ENCODE measurements at places on chromosomes 13 and 19. TPM values are rescaled to one million over a fixed set of nuclear protein-coding genes. Genes with fewer than 3 reads are reported as not detected.

Gene MYO1F
- total RNA-seq: 971 TPM

Gene FSD1
- total RNA-seq: 15.5 TPM

GRCh38 chr13:36069881-36070366 lies 61.3 kb downstream of the DCLK1 start:
- DNase-seq: no peak

DNA sequence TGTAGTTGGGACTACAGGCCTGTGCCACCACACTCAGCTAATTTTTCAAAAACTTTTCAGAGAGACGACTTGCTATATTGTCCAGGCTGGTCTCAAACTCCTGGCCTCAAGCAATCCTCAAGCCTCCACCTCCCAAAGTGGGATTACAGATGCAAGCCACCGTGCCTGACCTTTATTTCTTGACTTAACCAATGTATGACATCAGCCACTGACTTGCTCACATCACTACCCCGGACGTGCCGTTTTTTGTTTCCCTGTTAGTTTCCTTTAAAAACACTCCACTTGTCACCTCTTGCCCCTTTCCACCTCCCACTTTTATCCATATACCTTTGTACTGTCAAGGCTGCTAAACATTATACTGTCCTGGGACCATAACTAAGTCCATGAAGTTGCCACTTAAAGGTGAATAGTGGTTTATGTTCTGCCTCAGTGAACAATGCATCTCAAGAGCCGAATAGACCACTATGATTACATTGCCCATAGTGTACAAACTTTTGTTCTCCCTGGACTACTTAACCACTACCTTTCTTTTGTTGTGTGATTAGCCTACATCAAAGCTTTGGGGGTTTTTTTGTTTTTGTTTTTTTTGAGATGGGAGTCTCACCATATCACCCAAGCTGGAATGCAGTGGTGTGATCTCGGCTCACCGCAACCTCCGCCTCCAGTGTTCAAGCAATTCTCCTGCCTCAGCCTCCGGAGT lies 2.3 kb upstream of the EPHX3 start:
- no peak for DNase-seq

DNA sequence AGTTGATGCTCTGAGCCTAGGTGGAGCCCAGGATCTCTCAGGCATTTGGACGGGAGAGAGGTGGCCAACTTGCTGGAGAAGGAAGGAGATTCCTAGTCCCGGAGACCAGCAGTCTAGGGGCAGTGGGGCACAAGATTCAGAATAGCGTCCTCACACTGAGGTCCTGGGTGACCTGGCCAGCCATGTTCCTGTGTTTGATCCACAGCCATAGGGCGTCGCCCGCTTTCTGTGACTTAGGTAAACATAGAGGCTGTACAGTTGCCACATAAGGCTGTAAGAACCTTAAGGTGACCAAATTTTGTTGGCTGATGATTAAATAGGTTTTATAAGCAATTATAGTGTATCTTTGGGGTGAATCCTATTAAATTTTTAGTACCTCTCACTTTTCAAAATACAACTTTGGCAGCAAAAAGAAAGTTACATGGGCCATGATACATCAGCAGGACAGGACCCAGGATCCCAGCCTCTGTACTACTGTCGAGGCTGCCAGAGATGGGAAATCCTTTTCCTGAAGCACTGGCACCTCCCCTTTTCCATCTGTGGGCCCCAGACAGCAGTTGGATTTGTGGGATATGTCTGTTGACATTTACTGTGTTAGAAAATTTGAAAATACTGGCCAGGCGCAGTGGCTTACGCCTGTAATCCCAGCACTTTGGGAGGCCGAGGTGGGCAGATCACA lies 37.5 kb downstream of the TSSK6 start:
- DNase-seq: no peak

DNA sequence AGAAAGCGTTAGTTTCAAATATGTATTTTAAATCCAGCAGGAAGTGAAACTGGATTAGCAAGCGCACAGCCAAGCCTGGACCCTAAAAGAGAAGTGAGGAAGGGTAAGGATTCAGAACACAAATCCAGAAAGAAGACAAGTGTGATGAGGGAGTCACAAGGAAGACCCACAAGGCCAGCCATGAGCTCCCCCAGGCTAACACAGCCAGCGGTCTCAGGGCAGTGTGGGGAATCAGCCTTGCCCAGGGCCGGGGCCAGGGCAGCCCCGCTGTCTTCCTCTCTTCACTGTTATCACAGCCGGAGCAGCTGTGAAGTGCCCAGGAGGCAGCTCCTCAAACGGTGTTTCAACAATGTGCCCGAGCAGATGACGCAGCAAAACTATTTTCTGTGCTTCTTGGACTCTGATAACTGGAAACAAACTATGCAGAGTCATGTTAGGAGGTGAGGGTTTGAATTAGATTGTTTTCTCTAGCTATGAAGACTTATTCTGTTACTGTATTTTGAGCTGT lies 12.2 kb upstream of the CDC16 start:
- no peak for DNase-seq

DNA sequence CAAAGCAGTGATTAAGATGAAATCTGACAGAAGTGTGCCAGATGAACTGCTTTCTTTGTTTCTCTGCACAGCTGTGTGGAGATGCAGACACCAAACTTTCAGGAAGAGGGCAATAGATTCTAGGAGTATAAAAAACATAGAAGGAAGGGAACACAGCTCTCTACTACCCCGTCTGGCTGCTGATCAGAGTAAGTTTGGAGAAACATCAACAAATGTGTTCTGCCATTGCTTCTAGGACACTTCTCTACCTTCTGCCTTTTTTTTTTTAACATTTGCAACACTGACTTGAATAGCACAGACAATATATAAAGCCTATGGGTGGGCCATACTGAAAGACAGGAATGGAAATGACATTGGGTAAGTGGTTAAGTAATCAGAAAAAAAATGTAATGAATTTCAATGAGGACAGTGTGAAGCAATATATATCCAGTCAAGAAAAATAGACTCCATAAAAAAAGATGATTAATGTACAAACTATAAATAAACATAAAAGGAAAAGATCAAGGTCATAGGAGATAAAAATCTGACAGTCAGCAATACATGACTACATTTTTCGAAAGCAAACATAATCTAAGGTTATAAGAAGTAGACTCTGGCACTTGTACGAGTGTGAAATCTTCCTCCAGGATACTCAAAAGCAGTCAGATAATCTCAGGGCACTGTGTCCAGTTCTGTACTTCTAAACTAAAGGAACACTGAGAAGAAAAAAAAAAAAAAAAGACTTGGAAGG lies 21.4 kb downstream of the NUFIP1 start:
- DNase-seq: no peak

DNA sequence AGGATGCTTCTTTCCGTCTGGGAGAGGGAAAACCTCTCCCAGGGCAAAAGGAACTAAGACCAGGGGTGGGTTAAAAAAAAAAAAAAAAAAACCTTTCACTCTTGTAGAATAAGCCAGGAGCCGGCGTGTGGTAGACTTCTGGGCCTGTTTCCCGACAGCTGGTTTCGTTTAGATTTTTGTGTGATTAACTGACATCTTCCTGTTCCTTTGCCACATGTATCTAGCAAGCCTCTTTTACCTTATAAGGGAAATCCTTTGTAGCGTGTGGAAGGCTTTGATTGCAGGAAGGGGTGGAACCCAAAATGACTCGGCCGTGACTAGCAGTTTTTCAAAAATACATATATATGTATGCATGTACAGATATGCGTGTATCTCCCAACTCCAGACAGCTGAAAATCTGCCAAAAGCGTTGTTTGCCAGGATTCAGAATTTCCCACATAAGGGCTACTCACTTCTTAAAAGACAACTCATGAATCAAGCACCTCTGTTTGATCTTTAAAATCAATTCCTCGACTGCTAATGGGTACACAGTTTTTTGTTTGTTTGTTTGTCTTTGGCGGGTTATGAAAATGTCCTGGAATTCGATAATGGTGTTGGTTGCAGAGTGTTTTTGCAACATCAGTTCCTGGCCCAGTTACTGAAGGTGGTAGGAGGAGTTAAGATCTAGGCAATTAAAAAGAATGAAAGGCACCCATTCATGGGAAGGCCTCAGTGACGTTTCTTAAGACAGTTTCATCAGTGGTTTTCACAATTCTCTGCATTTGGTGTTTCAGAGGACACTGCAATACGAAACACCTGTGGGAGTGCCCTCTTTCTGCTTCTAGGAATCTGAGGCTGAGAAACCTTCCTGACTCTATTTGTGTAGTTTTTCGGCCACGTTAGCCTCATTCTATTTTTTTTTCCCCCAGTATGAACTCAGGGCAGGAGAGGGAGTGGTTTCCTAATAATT lies 2.7 kb downstream of the TPM4 start:
- DNase-seq: peak; percentile 92

DNA sequence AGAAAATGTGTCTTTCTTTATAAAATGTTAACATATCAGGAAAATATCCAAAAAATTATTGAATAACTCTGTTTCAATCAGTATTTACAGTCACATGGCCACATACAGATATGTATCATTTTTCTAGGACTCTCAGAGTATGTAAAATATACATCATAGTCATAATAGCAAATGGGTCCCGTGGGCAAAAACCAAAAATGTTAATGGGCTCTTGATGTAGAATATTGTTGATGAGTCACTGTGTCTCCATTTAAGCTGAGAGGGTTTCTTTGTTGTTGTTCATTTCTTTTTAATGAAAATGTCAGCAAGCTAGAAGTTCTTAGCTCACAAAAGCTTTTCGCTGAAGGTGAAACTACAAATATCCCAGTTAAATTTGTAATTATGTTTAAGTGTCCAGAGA lies 1713.1 kb upstream of the PCDH20 start:
- DNase-seq: no peak

- DNase-seq: no peak
Measured at GRCh38 chr13:35309706-35310105, 166.8 kb downstream of the MAB21L1 start.

DNA sequence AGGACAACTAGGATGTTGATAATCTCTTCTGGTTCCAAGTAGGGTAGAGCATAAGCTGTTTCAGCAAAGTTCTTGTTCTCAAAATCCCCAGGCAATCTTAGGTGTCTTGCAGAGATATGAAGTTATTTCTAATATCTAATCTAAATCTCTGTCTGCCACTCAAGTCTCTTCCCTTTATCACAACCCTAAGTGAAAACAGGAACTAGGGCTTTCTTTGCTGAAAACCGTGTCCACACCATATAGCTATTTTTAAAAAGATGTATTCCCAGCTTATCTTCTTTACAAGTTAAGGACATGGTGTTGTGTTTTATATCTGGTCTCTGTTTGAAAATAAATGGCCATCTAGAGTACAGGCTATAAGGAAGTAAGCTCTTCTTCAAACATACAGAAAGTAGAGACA lies 11.3 kb upstream of the RNASEH2B start:
- no peak for DNase-seq

DNA sequence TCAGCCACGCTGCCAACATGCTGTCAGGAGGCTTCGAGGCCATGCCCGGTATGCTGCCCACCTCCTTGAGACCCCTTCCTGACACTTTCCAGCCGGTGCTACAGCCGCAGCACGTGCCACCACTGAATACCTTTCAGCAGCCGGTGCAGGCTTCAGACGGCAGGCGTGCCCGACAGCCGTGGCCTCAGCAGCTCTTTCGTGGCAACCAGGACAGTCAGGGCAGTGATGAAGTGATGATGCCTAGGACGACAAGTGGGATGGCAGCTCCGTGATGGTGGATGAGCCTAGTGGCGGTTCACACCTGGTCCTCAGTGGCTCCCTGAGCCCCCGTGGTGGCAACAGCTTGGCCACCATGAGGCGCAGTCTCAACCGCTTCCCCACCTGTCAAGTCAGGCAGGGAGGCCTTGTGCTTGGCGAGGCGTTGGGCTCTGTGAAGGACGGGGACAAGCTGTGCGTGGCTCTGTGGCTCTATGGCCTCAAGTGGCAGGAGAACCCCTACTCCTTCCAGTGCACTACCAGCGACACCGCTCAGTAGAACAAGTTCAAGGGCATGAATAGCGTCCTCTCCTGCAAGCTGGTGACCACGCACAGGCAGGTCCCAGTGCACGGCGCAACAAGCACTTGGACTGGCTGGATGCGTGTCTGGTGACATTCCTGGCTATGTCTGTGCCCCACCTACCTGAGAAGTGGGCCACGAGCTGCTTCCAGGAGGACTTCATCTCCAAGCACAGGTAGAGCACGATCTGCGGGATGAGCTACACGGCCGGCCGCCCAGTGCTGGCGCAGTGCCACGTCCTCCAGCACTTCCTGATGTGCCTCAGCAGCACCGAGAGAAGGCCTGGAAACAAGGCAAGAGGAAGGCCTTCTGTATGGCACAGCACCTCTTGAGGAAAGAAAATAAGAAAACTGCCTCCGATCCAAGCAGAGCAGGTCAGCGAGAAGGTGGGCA lies 18.2 kb upstream of the ZNF14 start:
- no peak for DNase-seq

DNA sequence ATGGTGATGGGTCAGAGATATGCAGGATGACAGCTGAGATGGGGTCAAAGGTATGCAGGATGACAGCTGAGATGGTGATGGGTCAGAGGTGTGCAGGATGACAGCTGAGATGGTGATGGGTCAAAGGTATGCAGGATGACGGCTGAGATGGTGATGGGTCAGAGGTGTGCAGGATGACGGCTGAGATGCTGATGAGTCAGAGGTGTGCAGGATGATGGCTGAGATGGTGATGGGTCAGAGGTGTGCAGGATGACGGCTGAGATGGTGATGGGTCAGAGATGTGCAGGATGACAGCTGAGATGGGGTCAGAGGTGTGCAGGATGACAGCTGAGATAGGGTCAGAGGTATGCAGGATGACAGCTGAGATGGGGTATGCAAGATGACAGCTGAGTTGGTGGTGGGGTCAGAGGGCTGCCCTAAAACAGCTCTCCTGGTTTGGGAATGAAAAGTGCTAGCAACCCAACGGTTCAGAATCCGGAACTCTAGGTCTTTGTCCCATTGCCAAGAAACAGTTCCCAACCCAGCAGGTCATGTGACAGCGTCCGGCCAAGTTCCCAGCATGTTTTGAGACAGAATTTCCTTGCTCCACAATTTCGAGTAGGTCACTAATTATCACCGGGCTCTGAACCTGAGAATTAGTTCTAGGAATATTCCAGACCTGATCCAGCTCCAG lies 3.2 kb downstream of the SELENOW start:
- no peak for DNase-seq

GRCh38 chr13:51759240-51759639 lies 44.7 kb downstream of the DHRS12 start:
- DNase-seq: no peak

DNA sequence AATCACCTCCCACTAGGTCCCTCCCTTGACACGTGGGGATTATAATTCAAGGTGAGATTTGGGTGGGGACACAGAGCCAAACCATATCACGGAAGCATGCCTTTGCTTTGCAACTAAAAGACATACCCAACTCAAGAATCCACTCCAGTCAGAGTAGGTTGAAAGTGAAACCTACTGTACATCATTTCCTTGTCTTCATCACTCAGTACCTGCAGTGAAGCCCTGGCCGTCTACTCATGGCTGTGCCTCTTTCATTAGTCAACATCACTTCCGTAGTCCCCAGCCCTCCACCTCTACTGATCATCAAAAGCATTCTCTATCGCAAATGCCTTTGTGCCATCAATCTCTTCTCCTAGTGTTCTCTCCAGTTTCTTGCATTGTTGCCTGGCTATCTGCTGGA lies 343.1 kb upstream of the ARGLU1 start:
- DNase-seq: no peak

GRCh38 chr13:113789167-113789566 lies 30.1 kb downstream of the TMEM255B start:
- no peak for DNase-seq
